ENCODE measurements at places on chromosomes 5 and 9.

GRCh38 chr5:57887851-57888621 is 405.4 kb upstream of the ACTBL2 start:
- no peak for DNase-seq

DNA sequence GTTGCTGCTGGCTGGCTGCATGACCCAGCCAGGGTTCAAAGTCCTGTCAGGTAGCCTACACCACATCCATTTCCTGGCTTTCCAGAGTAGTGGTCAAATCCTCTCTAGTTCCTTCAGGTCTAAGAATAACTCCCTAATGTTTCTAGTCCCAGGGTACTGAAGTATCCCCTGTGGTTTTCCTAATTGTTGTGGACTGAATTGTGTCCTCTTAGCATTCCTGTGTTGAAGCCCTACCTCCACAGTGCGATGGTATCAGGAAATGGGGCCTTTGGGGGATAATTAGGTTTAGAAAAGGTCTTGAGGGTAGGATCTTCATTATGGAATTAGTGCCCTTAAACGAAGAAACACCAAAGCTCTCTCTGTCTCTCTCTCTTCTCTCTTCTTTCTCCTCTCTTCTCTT is 191.8 kb upstream of the CCNG1 start:
- DNase-seq = no peak

DNA sequence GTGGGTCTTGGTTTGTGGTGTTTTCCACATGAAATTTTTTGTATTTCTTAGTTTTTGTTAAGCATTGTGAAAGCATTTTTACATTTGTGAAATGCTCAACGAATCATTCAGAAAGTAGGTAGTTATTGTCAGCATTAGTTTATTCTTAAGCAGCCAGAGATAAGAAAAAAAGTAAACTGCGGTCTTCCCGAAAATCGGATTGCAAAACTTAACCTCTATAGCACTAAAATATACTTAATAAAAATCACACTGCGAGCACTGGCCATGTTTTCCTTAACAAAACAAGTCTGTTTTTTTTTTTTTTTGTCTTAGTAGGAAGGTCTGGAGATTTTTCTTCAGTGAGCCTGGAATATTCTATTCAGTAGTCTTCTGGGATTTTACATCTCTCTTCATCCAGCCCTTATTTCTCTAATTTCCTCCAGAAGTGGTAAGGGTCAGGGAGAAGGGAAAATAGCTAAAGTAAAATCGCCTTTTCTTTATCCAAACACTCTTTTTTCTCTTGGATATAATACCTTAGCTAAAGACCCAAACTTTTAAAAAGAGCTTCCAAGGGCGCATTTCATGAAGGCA is 289.9 kb downstream of the DMAC1 start:
- DNase-seq = no peak

DNA sequence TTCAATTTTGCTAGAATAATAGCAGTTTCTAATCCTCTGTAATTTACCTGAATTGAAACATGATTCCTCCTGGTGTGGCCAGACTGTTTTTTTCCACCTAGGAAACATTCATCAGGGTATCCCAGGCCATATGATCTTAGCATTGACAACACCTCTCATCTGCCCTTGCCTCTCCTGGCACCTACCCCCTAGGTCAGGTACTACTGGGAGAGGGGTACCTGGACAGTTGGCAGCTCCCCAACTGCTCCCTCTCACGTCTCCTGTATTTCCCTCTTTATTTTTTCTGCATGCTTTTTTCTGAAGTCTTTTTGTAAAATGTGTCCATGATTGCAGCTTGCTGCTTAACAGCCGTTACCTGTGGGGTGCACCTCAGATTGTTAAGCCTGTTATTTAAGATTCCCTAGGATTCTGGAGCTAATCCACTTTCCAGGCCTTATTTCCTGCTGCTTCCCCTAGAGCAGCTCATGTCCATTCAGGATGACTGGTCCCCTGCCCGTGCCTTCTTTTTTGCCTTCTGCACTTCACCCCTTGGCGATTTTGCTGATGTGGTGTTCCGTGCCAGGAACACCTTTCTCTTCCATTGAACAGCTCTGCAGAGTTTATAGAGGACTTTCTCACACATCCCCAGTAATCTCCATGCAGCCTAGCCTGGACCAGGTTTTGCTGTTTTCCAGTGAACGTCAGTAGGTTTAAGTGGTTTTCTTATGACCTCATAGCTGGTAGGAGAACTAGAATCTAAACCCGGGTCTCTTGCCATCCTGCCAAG is 33.6 kb downstream of the SNX30 start:
- DNase-seq = no peak

DNA sequence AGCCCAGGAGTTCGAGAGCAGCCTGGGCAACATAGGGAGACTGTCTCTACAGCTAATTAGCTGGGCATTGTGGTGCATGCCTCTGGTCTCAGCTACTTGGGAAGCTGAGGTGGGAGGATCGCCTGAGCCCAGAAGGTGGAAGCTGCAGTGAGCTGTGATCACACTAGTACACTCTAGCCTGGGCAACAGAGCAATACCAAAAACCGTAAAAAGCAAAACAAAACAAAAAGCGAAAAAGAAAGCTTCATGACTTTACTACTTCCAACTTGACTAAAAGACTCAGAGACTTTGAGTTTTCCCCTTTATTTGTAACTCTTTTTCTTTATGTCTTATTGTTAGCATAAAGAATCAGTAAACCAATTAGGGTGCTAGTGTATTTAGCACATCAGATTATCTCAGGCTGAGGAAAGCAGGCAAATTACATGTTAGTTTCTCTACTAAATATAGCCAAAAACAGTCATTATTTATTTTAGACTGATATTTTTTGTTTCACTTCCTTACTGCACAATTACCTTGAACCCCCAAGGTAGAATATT is 5.4 kb downstream of the RAD17 start:
- no peak for DNase-seq

GRCh38 chr9:6641056-6641455 is 4.5 kb downstream of the GLDC start:
- no peak for DNase-seq

- DNase-seq = no peak
These were observed 37.3 kb upstream of the EGFL7 start for GRCh38 chr9:136625101-136626065.

- no peak for DNase-seq
These were observed 112.9 kb downstream of the ST8SIA4 start for GRCh38 chr5:100790170-100790665.

GRCh38 chr9:112331674-112331952 is 1.8 kb downstream of the PTBP3 start:
- no peak for DNase-seq

DNA sequence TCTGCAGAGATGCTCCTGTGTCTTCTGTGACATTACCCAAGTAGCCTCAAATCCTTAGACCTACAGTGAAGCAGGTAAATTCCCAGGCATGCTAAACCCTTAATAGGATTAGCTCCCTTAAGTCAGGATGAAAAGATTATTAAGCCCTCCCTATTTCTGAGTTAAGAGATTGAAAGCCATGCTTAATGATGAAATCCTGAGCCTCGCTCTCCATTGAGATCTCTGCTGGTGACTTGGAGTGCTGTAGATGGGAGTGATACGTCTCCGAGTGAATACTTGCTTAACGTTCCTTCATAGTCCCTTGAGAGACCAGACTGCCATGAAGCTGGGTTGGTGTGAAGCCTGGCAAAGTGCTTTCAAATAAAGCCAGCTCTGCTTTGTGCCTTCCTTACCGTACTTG is 34.2 kb downstream of the AOPEP start:
- DNase-seq = no peak

- no peak for DNase-seq
These were observed 24.1 kb upstream of the OSMR start for GRCh38 chr5:38821679-38822078.

DNA sequence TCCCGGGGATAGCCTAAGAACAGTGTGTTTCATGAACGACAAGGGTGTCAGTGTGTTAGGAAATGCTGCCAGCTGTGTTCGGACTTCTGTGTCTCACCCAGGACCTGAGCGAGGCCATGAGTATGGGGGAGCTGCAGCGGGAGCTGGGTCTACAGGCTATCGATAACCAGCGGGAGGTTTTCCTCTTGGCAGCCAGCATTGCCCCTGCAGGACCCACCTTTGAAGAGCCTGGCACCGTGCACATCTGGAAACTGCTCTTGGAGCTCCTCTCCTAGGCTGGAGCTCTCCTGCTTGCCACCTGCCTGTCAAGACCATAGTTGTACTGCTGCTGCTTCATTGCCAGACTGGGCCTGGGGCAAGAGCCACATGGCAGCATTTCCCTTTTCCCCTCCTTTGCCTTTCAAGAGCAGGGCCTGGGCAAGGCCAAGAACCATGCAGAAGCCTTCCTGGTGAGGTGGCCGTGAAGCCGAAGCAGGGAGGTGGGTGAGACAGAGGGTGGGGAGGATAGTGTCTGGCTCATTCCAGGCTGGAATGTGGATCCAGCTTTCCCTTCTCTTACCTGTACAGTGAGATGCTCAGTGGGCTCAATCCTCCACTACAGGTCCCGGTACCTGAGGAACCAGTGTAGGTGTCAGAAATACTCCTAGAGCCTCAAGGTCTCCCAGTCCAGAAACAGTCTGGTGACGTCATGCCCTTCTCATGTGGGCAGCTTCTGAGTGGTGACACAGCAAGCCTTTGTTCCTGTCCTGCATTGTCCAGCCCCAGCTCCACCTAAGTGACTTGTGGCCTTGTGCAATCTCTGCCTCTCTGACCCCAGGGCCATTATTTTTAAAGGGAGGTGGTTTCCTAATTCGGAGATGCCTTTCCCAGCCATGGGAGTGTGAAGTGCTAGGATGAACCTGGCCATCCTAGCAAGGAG is 6.6 kb downstream of the ARL10 start:
- no peak for DNase-seq

GRCh38 chr9:72534931-72535330 is 13.5 kb downstream of the TMC1 start:
- DNase-seq = no peak

- DNase-seq = no peak
These were observed 2.6 kb downstream of the PTPA start for GRCh38 chr9:129113645-129114304.

- DNase-seq = no peak
These were observed 2.1 kb upstream of the OSMR start for GRCh38 chr5:38843665-38844064.

GRCh38 chr5:150190503-150190979 is 679 bp downstream of the SLC6A7 start:
- no peak for DNase-seq

DNA sequence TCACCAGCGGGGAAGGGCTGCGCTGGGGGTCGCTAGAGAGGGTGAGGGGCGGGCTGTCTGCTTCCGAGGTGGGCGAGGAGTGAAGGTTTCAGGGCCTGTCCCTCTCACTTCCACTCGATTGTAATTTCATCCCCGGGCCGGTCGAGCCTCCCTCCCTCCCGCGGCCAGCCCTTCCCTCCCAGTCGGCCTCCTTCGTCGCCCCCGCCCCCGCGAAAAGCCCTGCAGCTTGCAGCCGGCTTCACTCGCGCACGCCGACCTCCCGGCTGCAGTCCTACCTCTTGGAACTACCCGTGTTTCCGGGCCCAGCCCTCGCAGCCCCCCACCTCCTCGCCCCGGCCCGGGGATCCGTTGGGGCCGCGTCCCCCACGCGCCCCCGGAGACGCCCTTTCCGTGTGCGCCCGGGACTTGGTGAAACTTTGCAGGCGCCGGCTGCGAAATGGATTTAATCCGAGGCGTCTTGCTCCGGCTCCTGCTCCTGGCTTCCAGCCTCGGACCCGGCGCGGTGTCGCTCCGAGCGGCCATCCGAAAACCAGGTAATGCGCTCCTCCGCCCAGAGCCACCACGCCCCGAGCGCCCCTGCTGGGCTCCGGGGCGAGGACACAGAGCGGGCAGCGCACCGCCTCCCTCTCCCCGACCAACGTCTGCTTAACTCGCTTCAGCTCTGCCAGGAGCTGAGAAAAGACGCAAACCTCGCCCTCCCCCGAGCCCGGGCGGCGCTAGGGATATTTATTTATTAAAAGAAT is at the start of gene EGFLAM:
TSS of gene EGFLAM (plus strand) at position 241 of the 743 bp plus-strand sequence. CDS start at position 437, 196 bp downstream.
- DNase-seq = no peak

GRCh38 chr9:95645992-95646391 is 129.2 kb upstream of the PTCH1 start:
- DNase-seq = no peak

- DNase-seq = no peak
These were observed 7.3 kb upstream of the BARHL1 start for GRCh38 chr9:132575005-132575609.

GRCh38 chr5:111742177-111742994 is 14.6 kb downstream of the NREP start:
- DNase-seq = no peak

DNA sequence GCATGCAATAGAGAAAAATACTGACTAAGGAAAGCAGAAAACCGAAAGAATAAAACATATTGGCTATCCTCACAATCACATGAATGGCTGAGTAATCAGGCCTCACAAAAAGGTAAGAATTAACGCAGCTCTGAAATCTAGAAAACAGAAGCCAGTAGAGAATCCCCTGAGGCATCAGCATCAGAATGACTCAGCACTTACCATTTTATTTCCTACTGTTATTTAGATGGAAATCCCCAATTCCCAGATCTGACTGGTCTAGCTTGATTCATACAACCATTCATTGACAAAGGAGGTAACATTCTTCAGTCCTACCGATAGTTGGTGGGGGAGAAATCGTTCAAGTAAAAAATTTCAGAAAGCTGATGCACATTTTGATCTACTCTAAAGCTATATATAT is 1408.4 kb upstream of the WWC1 start:
- DNase-seq = no peak

DNA sequence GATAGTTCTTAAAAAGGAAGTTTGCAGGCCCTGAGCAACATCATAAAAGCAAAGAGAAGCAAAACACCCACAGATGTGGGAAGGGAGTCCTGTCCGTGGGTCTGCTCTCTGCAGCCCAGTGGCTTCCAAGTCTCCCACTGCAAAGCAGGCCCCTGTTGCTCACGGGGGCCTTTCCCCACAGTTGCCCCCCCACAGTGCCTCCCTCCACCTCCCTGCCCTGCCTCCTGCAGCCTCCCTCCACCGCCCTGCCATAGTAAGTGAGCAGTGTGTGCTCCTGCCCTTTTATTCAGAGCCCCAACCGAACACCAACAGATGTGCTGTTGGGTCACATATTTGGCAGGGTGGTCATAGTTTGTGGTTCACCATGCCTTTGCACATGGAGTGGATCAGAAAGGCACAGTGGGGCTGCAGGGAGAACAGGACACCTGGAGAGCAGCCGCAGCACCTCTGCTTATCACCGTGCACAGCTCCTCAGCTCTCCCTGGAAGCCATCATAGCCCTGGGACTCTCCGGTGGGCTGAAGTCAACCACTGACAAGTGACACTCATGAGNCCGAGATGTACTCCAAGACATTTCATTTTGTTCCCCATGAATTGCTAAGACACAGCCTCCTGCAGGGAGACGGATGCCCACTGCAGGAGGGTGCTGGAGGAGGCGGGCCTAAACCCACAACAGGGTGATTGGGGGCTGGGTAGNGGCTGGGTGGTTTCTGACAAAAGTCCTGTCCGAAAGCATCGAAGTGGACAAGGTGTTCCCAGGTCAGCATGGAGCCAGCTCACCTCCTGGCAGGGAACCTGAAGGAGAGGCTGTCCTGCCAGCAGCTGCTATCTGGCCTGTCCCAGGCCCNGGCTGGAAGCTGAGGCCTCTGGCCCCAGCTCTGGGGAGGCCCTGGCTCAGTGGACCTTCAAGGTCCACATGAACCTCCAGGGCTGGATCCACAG is 278.9 kb downstream of the GADD45G start:
- DNase-seq = no peak

- DNase-seq = no peak
These were observed 5.7 kb upstream of the AGGF1 start for GRCh38 chr5:77024490-77024889.
